ENCODE measurements at places on chromosomes 16 and 17.

GRCh38 chr17:66980896-66981295 is 16.4 kb downstream of the CACNG4 start:
- no peak for DNase-seq

DNA sequence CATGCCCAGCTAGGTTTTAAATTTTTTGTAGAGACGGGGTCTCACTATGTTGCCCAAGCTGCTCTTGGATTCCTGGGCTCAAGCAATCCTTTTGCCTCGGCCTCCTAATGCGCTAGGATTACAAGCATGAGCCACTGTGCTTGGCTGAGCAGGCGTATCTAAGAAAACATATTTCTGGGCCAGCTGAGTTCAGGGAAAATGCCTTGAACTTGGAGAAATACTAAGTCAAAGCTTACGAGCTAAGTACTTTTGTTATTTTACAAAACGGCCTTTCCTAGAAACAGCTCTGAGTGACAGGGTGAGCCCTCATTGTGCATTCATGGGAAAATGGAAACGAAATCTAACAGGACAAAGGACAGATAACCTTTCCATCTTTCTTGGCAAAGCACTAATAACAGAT is 24.7 kb downstream of the DNAI2 start:
- no peak for DNase-seq

- DNase-seq, result peak; percentile 16
Measured at GRCh38 chr16:74297145-74297665, 591 bp downstream of the PSMD7 start.

DNA sequence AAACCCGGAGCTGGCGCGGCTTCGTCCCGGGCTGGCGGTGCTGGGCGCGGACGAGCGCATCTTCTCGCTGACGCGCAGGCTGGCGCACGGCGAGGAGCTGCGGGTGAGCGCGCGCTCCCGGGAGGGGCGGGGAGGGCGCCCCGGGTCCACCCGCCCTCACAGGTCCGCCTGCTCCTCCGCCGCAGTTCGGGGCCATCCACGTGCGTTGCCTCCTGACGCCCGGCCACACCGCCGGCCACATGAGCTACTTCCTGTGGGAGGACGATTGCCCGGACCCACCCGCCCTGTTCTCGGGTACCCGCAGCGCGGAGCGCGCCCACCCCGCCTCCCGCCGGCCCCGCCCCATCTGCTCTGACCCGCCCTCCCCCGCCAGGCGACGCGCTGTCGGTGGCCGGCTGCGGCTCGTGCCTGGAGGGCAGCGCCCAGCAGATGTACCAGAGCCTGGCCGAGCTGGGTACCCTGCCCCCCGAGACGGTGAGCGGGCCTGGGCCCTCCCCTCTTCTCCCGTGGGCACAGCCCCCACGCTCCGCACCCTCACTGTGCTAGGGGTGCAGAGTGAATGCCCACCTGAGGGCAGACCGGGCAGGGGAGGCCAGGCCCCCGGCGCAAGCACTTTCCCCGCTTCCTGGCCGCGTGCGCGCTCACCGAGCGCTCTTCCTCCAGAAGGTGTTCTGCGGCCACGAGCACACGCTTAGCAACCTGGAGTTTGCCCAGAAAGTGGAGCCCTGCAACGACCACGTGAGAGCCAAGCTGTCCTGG is 1.4 kb downstream of the HAGHL start:
- no peak for DNase-seq

- no peak for DNase-seq
Measured at GRCh38 chr17:13775450-13775849, 173.7 kb upstream of the HS3ST3A1 start.

DNA sequence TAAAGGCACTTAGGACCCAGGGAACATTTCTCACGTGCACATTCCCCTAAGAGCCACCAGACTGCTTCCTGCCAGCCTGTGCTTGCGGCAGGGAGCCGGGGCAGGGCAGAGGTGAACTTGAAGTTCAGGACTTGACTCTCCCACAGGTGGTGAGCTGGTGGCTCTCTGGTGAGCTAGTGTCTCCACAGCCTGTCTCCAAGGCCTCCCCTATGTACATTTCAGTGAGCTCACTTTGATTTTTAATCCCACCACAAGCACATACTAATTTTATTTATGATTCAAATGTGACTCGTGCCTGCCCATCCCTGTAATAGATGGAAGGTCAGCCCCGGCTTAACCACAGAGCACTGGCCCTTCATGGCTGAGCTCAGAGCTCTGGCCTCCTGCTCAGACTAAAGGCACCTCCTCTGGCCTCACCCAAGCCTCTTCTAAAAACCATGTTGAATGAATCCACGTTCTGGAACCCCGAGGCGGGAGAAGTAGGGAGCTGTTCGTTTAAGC is 9.2 kb downstream of the SNN start:
- DNase-seq, result no peak

DNA sequence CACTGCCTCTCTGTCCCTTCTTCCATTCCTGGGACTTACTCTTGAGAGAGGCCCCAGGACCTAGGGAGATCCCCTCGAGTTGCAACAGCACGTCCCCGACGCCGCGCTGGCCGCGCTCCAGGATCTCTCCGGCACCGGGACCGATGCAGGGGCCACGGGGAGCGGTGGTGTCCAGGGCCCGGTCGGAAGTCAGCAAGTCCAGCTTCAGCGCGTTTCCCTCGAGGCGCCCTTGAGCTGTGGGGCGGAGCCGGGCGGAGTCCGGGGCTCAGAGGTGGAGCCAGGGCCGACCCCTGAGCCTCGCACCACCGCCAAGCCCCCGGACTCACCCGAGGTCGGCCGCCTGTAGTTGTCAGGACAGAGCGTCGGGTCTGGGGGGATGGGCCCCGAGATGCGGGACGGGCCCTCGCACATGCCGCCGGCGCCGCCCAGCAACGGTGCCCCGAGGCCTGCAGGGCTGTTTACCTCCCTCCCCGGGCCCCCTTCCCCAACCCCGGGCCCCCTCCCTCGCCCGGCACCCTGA is 458 bp downstream of the ENKD1 start:
- no peak for DNase-seq

GRCh38 chr17:565521-565920 is 149.1 kb downstream of the VPS53 start:
- DNase-seq, result no peak
